ENCODE measurements at places on chromosomes 7 and 10.

- DNase-seq, result no peak
These were observed 26.3 kb downstream of the COBL start for GRCh38 chr7:51290304-51290637.

DNA sequence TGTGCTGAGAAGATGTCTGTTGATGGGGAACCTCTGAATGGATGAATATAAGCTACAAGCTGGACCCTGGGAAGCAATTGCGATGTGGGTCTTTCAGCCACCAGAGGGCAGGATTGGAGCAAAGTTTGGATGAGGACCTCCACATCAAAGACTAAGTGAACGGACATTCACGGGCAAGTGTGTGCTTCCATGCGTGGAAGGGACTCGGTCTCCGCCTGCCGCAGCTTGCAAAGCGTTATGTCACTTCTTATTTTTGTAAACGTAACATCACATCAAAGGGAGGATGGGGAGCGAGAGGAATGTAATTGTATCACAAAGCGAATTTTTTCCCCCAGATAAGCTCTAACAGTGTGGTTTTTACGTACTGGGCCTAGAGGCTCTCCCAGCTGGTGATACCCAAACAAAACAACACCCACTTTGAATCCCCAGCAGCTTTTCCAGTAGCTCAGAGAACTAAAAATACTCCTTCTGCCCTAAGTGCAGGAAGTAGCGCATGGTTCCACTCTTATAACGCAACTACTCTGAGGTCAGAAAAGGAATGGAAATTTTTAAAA, 65.0 kb downstream of the VWA2 start:
- DNase-seq, result peak; percentile 59

GRCh38 chr10:21157664-21158063, 260.6 kb upstream of the NEBL start:
- DNase-seq, result no peak

GRCh38 chr7:128740996-128741395, 1.8 kb downstream of the CALU start:
- DNase-seq, result no peak

- DNase-seq, result no peak
These were observed 24.8 kb downstream of the WDR86 start for GRCh38 chr7:151384776-151385625.

DNA sequence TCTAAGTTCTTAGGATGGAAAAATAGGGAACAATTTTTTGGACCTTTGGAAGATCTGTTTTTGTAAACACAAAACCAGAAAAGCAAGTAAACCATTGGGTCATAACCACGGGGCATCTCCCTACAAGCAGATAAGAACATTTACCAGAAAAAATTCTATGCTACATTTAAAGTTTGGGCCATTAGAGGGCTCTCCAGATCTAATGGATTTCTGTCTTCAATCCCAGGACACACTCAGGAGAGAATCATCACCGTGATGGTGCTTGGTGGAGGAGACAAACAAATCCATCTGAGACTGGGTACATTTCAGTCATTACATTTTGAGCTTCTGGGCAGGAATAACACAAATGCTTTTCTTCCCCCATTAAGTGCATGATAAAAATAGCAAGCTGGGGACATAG, 178.4 kb upstream of the TARP start:
- no peak for DNase-seq

- no peak for DNase-seq
These were observed 31.6 kb upstream of the LYZL1 start for GRCh38 chr10:29257106-29257783.
